COR-L47 (cell line): ENCODE measurements at places on chromosomes 3 and 15.

DNA sequence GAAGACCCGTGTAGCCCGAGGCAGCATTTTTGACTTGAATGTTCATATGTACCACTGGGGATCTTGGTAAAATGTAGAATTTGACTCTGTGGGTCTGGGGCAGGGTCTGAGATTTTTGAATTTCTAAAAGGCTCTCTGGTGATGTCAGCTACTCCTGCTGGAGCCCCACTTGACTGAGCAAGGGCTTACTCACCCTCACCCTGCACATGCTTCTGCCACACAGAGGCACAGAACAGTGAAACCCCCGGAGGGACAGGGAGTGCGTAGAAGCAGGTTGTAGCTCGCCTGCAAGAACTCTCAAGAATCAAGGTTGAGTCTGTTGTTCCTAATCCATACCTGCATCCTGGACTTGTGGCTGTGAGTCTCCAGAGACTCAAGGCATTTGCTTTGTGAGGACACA lies 41.1 kb downstream of the SLCO3A1 start:
- no peak for DNase-seq

DNA sequence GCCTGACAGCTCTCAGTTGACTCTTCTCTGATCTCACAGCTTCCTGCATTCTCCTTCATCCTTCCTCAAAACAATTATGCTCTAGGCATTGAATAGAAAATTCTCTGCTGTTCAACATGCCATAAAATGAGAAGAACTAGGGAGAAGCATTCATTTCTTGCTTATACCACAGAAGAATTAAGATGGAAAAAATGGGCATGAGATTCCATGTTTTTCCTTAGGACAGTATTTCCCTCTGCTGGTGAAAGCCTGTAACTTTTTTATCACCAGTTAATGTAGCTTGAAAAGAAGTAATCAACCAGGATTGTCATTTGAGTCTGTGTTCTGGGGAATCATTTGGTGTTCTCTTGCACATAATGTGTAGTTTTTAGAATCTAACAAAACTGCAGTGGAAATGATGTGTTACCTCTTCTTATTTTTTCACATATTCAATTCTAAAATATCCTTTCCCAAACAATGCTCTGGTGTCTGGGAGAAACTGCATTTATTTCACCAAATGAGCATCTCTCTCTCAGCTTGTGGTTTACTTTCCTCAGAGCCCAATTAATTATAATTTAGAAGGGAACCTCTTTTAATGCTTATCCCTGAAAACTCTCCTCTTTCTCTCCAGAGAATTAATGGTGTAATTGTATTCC lies 92.8 kb upstream of the DCBLD2 start:
- DNase-seq = no peak

DNA sequence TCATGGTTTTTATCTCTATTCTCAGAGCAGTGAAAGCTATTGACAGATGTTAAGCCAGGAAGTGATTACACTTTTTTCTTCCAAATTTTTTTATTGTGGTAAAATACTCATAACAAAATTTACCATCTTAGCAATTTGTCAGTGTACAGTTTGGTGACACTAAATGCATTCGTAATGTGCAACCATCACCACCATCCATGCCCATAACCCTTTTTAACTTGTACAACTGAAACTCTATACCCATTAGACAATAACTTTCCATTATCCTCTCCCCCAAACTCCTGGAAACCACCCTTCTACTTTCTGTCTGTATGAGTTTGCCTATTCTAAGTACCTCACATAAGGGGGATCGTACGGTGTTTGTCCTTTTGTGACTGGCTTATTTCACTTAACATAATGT lies 15.1 kb upstream of the POMGNT2 start:
- no peak for DNase-seq

DNA sequence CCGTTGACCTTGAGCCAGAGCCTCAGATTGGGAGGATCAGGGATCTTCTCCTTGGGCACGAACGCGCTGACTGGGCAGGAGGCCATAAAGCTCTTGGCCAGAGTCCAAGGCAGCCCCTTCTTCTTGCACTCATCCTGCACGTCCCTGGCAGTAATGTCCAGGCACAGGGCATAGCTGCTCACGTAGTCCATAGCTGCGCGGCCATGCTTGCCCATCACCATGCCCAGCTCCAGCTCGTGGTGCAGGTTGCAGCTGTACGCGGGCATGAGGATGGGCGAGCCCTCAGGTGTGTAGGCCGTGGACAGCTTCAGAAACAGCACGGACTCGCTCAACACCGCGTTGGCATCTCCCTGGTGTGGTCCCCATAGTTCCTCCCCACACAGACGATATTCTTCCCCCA lies 17.9 kb upstream of the RPLP1 start:
- no peak for DNase-seq

DNA sequence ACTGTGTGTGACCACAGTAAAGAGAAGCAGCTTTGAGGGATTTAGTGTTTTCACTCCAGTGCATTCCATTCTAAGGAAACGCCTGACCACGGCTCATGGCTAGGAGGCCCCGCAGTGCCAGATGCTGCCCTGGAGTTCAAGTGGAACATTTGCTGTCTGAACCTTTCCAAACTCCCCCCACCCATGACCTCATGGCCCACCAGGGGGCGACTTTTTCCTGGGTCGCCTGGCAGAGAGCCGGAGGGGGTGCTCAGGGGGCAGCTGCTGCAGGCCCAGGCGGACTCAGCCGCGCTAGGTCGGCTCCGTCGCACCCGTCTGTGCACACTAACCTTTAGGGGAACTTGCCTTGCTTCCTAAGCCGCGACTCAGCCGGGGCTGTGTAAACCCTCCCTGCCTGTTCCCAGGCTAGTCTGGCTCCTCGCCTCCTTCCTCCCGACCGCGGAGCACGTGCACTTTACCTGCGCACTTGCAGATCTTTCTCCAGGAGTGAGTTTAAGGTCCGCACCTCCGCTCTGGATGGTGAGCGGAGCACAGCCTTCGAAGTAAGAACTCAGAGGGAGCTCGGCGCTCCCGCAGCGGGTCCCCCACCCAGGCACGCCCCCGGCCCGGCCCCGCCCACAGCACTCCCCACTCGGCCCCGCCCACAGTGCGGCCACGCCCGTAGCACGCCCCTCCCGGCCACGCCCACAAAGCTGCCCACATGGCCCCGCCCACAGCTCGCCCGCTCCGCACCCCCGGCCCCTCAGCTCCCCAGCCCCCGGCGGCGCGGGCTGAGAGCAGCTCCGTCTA lies at the start of gene OCA2:
TSS of gene OCA2 (minus strand) at position 550 of the 789 bp plus-strand sequence. CDS start 17,441 bp downstream, outside the sequence.
- no peak for DNase-seq

DNA sequence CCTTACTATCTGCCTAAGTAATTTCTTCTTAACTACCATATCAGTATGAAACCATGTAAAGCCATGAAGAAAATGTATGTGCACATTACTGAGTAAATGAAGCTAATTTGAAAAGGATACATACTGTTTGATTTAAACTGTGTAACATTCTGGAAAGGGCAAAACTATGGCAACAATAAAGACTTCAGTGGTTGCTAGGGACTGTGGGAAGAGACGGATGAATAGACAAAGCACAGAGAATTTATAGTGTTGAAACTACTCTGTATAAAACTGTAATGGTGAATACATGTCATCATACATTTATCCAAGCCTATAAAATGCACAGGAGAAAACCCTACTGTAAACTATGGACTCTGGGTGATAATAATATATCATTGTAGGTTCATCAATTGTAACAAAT lies 1103.7 kb upstream of the EPHA6 start:
- DNase-seq = no peak

DNA sequence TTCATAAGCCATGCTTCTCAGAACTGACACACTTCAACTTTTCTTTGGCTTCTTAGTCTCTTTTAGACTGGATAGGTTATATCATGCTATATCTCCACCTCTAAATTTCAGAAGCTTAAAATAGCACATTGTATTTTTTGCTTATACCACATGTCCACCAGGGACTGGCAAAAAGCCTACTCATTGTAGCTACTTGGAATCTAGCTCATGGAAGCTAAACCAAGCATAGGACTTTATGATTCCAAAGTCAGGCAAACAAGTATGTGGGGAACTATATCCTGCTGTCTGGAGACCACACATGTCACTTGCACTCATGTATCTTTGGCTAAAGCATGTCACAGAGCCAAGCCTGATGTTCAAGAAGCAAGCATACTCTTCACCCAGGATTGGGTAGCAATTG lies 245.0 kb upstream of the RASGRP1 start:
- no peak for DNase-seq

DNA sequence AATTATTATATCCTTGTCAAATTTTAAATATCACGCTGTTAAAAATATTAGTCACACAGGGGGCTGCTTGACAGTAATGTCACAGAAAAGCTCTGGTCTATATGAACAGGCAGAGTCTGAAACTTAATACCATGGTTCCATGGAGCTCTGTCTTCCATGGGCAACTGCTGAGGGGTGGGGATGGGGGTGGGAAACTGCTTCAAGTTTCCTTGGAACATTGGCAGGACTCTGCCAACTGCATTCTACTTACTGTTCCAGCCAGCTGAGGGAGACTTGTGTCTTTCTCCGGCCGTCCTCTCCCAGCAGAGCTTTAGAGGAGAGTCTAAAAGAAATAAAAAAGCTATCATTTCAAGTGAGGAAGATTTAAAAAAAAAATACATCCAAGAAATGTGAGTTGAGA lies 348.7 kb downstream of the ZIC1 start:
- DNase-seq = no peak

GRCh38 chr3:140277886-140278285 lies 342.9 kb downstream of the CLSTN2 start:
- no peak for DNase-seq

- DNase-seq = peak; percentile 2
Observed at GRCh38 chr15:63942486-63943365, 103.6 kb downstream of the DAPK2 start.

DNA sequence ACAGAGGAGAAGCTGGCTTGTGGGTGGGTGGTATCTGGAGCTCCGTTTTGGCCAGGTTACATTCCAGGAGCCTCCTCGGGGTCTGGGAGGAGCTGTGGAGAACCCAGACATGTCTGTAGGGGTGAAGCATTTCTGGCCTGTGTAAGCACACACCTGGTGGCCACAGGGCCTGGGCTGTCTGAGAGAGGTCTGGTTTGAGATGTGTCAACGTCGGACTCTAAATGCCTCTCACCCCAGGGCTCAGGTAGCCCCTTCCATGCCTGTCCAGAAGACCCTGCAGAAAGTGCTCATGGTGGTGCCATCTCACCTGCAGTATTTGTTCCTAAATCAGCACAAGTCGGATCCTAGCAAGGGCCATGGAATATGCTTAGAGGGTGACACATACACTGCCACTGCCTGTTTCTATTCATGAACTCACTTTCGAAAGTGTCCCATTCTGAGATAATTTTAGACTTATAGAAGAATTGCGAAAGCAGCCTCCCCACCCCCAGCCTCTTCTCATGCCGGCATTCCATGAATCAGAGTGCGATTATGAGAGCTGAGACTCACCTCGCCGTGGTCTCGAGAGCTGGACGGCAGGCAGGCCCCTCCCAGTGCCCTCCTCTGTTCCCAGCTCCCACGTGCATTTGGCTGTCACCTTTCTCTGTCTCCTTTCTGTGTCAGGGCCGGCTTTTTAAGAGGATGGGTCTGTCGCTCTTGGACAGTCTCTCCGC lies 63.7 kb downstream of the KLF15 start:
- DNase-seq = no peak

DNA sequence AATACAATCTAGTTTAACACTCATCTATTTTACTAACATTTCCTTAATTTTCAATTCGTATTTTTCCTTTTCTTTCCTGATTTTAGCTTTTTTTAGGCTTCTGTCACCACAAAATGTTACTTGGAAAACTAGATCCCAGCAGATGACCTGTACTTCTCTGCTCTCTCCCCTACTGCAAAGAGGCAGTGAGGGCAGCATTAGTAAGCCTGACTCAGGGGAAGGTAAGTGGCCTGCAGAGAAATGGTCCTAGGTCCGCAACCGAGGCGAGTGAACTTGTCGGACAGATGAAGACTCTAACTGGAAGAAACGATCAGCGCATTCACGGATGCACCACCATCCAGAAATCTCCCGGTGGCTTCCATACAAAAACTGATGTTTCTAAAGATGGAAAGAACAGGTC lies 20.4 kb downstream of the TMEM43 start:
- DNase-seq = no peak

DNA sequence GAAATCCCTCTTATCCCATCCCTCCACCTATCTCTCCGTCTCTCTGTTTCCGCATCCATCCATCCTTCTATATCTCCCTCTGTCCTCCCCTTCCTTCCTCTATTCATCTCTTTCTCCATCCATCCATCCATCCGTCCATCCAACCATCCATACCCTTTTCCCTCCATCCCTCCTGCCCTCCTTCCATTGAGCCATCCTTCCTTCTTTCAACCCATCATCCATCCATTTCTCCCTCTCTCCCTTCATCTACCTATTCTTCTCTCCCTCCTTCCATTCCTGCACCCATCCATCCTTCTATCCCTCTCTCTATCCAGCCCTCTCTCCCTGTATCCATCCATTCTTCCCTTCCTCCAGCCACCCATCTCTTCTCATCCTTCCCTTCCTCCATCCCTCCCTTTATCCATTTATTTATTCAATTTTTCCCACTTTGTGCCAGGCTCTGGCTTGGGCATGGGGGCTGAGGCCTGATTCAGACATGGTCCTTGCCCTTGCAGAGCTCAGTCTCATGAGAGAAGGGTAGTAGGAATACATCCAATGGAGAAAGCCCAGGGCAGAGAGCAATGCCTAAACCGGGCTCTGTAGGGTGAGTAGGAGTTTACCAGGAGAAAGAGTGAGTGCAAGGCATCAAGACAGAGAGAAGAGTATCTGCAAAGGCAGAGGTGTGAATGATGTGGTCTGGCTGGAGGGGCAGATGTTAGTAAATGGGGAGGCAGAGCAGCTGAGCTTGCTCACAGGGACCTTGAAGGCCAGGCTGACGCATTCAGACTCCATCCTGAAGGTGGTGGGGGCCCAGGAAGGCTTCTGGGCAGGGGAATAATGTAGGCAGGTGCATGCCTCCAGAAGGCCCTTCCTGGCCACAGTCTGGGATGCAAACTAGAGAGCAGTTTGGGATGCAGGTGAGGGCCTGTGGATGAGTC lies 19.5 kb upstream of the FBLN2 start:
- DNase-seq = no peak

- no peak for DNase-seq
Observed at GRCh38 chr3:2861120-2861519, 249.1 kb downstream of the IL5RA start.

DNA sequence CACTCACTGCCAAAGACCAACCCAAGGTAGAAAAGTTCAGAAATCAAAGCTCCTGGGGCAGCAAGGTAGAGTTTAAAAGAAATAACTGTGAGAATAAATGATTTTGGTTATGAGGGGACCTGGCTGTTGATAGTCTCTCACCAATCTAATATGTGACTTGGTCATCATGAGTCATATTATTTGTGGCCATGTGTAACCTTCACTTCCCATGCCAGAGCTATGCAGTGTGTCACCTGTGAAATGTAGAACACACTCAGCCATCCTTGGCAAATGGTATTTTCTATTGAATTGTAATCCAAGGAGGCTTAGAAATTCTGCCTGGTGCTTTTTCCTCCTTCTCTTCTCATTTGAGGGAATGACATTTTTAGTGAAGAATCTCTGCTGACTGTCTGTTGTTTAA lies 184.2 kb upstream of the STAC start:
- DNase-seq = no peak

DNA sequence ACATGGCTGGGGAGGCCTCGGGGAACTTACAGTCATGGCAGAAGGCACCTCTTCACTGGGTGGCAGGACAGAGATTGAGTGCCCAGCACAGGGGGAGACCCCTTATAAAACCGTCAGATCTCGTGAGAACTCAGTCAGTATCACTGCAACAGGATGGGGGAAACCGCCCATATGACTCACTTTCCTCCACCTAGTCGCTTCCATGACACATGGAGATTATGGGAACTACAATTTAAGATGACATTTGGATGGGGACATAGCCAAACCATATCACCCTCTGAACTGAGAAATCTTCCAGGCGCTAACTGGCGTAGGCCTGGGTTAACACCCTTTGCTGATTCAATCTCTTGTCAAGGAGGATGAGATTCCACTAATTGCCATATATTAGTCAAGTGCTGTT lies 392.3 kb downstream of the FEZF2 start:
- DNase-seq = no peak

- no peak for DNase-seq
Observed at GRCh38 chr3:60086811-60087210, 1037.0 kb upstream of the CFAP20DC start.
